Nephron progenitor cell (in vitro differentiated cells): ENCODE measurements at places on chromosomes 16 and 17.

DNA sequence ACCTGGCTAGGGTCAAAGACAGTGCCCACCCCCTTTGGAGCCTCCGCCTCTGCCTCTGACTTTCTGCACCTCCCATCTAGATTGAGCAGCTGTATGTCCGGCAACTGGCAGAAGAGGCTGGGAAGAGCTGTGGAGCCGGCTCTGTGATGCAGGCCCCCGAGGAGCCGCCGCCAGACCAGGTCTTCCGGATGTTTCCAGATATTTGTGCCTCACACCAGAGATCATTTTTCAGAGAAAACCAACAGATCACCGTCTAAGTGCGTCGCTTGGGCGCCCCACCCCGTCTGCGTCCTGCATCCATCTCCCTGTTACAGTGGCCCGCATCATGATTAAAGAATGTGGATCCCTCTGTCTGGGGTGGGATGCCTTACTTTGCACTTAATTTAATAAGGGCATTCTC is 22.1 kb downstream of the IRF8 start:
- H3K36me3 ChIP-seq: no peaks in the 10 kb centered on the region
- DNase-seq: no peak
- H3K27ac ChIP-seq: no peak overlapping the region
- no peak overlapping the region for H3K4me3 ChIP-seq
- H3K4me1 ChIP-seq: peaks cover 10% of the 10 kb centered on the region
- peaks cover 17% of the 10 kb centered on the region for H3K27me3 ChIP-seq

GRCh38 chr16:72995151-72995881 is 52.6 kb downstream of the ZFHX3 start:
- H3K4me3 ChIP-seq: no peak overlapping the region
- H3K27me3 ChIP-seq: peaks cover 5% of the 10 kb centered on the region
- peak overlapping the region; percentile 73 for H3K27ac ChIP-seq
- DNase-seq: peak; percentile 57

DNA sequence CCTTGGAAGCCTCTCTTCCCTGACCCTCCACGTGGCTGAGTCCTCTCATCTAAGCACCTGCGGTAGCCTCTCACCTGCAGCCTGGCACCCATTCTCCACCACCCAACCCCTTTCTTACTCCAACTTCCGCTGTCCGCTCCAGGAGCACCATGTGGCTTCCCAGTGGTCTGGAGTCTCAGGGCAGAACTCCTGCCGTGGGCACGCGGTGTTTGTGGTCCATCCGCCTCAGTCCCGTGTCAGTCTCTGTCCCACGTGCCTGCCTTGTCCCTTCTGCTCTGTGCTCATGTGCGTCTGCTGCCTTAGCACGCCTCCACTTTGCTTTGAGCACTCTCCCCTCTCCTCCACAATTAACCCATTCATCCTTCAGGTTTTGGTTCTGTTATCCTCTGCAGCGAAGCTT is 49.7 kb downstream of the KATNIP start:
- no peak overlapping the region for H3K4me3 ChIP-seq
- peaks cover 24% of the 10 kb centered on the region for H3K27me3 ChIP-seq
- H3K4me1 ChIP-seq: peaks cover 39% of the 10 kb centered on the region
- H3K36me3 ChIP-seq: peaks cover 4% of the 10 kb centered on the region
- peak overlapping the region; percentile 73 for H3K27ac ChIP-seq

DNA sequence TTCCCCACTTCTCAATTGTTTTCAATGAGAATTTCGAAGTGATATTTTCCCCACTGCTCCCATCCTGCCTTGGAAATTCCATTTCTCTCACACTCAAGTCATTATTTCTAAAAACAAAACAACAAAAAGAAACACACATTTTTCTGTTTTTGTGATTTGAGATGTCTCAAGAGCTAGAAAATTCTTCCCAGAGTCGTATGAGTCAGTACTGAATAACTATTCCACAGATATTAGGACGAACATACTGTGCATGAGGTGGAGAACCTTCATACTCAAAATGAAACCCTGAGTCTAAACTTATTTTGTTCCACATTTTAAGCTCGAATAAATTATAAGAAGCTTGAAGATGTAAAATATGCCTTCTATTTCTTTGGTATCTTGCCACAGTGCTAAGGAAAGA is 204.6 kb downstream of the SLC39A11 start:
- peaks cover 7% of the 10 kb centered on the region for H3K27me3 ChIP-seq
- peaks cover 3% of the 10 kb centered on the region for H3K4me1 ChIP-seq
- H3K36me3 ChIP-seq: no peaks in the 10 kb centered on the region
- no peak overlapping the region for H3K27ac ChIP-seq
- no peak overlapping the region for H3K4me3 ChIP-seq

GRCh38 chr16:31696968-31697743 is 169.5 kb downstream of the AHSP start:
- H3K27me3 ChIP-seq: peaks cover 32% of the 10 kb centered on the region
- DNase-seq: no peak
- no peak overlapping the region for H3K4me3 ChIP-seq
- H3K36me3 ChIP-seq: no peaks in the 10 kb centered on the region
- no peak overlapping the region for H3K27ac ChIP-seq

DNA sequence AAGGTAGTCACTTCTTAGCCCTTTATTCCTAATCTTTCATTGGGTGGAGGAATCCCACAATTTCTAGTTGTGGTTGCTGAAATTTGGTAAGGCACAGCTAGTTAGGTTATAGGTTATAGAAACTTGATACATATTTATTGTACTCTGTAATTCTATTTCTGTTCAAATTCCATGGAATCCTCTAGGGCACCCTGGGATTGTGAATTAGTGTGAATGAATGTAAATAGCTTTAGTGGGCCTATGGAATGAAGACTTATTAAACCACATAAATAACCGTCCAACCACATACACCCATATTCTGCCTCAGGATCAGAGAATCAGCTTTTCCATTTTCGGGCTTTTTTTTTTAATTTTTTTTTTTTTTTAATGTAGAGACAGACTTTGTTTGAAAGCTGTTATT is 9.2 kb downstream of the TANC2 start:
- no peak for DNase-seq
- H3K4me1 ChIP-seq: peaks cover 7% of the 10 kb centered on the region
- H3K27ac ChIP-seq: no peak overlapping the region
- H3K27me3 ChIP-seq: no peaks in the 10 kb centered on the region
- H3K4me3 ChIP-seq: no peak overlapping the region

DNA sequence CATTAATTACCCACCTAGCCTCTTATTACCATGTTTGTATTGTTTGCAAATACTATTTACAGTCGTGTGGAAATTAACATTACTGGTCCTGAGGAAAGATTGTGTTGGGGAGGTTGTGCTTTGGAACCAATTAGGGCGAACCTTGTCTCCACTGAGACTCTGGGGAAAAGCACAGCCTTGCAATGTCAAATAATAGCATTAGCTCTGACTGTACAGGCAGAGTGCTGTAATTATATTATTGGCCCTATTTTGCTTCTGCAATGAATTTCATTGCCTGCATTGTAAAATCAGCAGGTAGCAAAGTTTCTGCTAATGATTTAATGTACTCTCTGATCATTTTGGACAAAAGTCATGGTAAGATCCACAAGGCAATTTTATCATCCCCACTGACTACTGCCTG is 97.0 kb downstream of the WWOX start:
- H3K4me3 ChIP-seq: no peak overlapping the region
- no peak overlapping the region for H3K27ac ChIP-seq
- H3K36me3 ChIP-seq: peaks cover 12% of the 10 kb centered on the region
- H3K4me1 ChIP-seq: peaks cover 6% of the 10 kb centered on the region
- peaks cover 2% of the 10 kb centered on the region for H3K27me3 ChIP-seq

GRCh38 chr17:13492737-13493122 is 109.0 kb downstream of the HS3ST3A1 start:
- no peak for DNase-seq
- peaks cover 12% of the 10 kb centered on the region for H3K4me1 ChIP-seq
- no peaks in the 10 kb centered on the region for H3K27me3 ChIP-seq
- H3K36me3 ChIP-seq: peaks cover 40% of the 10 kb centered on the region

- peaks cover 66% of the 10 kb centered on the region for H3K4me1 ChIP-seq
- H3K27ac ChIP-seq: peak overlapping the region; percentile 54
- H3K36me3 ChIP-seq: peaks cover 29% of the 10 kb centered on the region
- no peak overlapping the region for H3K4me3 ChIP-seq
- DNase-seq: no peak
These were observed 172.0 kb upstream of the CHMP6 start for GRCh38 chr17:80819422-80820164.

DNA sequence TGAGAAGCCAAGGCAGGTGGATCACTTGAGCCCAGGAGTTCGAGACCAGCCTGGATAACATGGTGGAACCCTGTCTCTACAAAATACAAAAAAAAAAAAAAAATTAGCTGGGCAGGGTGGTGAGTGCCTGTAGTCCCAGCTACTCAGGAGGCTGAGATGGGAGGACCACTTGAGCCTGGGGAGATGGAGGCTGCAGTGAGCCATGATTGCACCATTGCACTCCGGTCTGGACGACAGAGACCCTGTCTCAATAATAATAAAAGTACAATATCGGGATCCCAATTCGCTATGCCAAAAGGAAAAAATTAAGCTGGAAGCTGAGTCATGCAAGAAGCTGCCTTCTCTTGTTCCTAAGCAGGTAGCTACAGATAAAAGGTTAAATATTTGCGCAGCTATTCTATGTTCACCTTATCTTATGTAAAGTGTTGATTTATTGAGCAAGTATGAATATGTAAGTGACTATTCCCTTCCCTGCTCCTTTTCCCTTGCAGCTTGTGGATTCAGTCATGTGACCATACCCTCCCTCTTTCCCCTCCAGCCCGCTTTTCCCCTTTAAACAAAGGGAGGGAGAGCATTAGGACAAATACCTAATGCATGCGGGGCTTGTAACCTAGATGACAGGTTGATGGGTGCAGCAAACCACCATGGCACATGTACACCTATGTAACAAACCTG is 112.0 kb downstream of the LITAF start:
- H3K27me3 ChIP-seq: peaks cover 7% of the 10 kb centered on the region
- no peaks in the 10 kb centered on the region for H3K4me1 ChIP-seq
- no peaks in the 10 kb centered on the region for H3K36me3 ChIP-seq
- no peak overlapping the region for H3K27ac ChIP-seq
- no peak overlapping the region for H3K4me3 ChIP-seq

- peak overlapping the region; percentile 12 for H3K4me3 ChIP-seq
- peaks cover 21% of the 10 kb centered on the region for H3K27me3 ChIP-seq
- H3K4me1 ChIP-seq: peaks cover 46% of the 10 kb centered on the region
- H3K36me3 ChIP-seq: no peaks in the 10 kb centered on the region
- DNase-seq: peak; percentile 28
These were observed 271.5 kb downstream of the SOX9 start for GRCh38 chr17:72392056-72393010.

DNA sequence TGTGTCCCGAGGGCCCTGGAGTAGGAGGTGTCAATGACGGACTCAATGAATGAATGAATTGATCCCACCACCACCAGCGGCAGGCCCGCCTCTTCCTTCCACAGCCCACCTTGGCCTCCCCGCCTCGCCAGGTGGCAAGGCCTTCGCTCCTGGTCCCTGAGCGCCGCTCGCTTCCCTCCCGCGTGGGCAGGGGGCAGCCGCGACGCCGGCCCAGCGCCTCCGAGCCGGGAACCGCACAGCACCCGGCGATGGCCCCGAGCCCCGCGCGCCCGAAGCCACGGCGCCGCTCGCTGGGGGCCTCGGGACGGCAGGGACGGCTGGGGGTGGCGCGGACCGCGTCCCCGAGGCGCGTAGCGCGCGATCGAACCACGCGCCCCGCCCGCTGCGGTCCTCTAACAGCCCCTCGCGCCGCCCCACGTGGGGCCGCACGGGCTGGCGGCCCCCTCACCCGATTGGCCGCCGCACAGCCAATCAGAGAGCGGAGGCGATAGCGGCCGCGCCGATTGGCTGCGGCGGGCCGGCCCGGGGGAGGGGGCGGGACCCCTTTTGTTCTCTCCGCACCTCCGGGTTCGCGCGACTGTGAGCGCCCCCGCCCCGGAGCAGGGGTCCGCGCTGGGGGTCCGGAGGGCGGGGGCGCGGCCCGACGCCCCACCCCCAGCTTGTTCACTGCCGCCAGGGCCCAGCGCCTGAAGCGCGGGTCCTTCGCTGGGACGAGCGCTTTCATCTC is 31.4 kb downstream of the ACTG1 start:
- H3K4me3 ChIP-seq: peak overlapping the region; percentile 69
- H3K36me3 ChIP-seq: peaks cover 4% of the 10 kb centered on the region
- no peak overlapping the region for H3K27ac ChIP-seq
- peak; percentile 84 for DNase-seq
- H3K4me1 ChIP-seq: peaks cover 57% of the 10 kb centered on the region

DNA sequence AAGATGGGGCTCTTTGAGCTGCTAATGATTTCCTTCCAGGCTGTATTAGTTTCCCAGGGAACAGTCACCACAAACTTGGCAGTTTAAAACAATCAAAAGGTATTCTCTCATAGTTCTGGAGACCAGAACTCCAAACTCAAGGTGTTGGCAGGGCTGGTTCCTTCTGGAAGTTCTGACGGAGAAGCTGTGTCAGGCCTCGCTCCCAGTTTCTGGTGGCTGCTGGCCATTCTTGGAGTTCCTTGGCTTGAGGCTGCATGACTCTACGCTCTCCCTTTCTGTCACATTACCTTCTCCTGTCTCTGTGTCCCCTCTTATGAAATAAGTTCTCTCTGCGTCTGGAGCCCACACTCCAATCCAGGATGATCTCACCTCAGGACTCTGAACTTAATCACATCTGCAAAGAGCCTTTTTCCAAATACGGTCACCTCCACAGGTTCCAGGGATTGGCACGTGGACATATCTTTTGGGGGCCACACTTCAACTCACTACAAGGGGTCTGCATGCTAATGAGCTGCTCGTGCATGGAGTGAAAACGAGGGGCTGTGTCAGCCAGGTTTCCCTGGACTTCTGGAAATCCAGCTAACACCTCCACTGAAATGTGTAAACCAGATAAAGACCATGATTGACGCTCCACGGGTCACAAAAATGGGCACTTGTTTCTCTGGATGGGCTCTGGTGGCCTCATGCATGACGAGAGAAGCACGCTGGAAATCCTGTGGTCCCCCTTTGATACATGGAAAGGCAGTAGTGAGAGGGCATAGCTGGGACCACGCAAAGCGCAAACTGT is 78.3 kb downstream of the DYNLRB2 start:
- H3K27ac ChIP-seq: no peak overlapping the region
- no peak for DNase-seq
- H3K27me3 ChIP-seq: peaks cover 8% of the 10 kb centered on the region
- H3K4me1 ChIP-seq: peaks cover 8% of the 10 kb centered on the region

- H3K27me3 ChIP-seq: no peaks in the 10 kb centered on the region
- DNase-seq: no peak
- H3K4me3 ChIP-seq: no peak overlapping the region
- H3K4me1 ChIP-seq: peaks cover 29% of the 10 kb centered on the region
These were observed 18.4 kb downstream of the CFAP20 start for GRCh38 chr16:58110571-58111301.

DNA sequence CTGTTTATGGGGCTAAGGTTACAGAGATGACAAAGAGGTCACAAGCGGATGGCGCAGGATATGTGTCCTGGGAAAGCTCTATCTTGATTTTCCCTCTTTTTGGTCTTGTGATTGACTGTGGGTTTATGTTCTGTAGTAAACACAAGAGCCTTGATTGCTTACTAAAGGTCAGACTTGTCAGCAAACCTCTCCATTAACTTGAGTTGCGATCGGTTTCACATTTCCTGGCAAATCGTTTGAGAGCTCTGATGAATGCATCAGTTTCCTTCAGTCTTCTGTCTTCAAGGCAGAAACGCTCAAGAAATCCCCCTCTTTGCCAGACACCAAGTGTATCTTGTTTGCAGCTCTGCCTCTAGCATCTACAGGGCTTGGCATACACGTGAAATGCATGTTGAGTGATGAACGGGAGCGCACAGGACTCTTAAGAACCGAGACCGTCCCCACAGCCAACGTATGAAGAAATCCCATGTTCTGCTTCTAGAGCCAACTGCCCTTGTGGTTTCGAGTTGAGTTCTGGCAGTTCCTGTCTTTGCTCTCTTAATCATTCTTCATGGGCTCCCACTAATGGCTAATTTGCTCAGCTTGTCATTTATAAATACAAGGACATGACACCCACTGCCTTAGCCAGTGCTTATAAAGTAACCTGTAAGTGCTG is 143.3 kb downstream of the PITPNC1 start:
- H3K27me3 ChIP-seq: peaks cover 29% of the 10 kb centered on the region
- H3K4me1 ChIP-seq: peaks cover 62% of the 10 kb centered on the region
- peak; percentile 28 for DNase-seq
- H3K27ac ChIP-seq: peak overlapping the region; percentile 91
